Breast epithelium (tissue), 4 donors: ENCODE measurements at places on chromosomes 7 and 10. TPM values are rescaled to one million over a fixed set of nuclear protein-coding genes. Genes with fewer than 3 reads are reported as not detected.
A peak's percentile ranks its signal among the peaks of the same experiment; 100 is the strongest.

GRCh38 chr7:36958111-36958733 is 233.9 kb upstream of the AOAH start:
- no peaks in the 10 kb centered on the region for H3K27me3 ChIP-seq
- H3K27ac ChIP-seq: no peak overlapping the region
- H3K4me1 ChIP-seq: no peaks in the 10 kb centered on the region
- DNase-seq: no peak

GRCh38 chr7:151312831-151313809 is 28.5 kb upstream of the NUB1 start:
- no peaks in the 10 kb centered on the region for H3K36me3 ChIP-seq
- H3K4me1 ChIP-seq: no peaks in the 10 kb centered on the region
- H3K4me3 ChIP-seq: no peak overlapping the region
- no peak overlapping the region for H3K27ac ChIP-seq
- no peaks in the 10 kb centered on the region for H3K27me3 ChIP-seq

DNA sequence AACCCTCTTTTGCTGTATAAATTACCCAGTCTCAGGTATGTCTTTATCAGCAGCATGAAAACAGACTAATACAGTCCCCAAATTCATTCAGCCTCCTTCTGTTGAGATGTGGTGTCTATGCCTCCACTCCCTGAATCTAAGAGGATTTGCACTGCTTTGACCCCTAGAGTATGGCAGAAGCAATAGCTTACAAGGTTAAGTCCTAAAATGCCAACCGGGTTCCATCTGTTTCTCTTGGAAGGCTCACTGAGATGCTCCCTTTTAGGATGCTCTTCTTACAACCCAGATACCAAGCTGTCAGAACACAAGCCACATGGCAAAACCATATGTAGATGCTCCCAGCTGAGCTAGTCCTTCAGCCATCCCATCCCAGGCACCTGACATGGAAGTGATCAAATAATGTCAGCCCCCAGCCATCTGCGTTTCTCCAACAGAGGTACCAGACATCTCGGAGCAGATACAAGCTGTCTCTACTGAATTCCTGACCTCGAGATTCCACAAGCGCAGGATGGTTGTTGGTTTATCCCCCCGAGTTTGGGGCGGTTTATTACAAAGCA is 20.2 kb downstream of the CALN1 start:
- no peaks in the 10 kb centered on the region for H3K4me1 ChIP-seq
- no peaks in the 10 kb centered on the region for H3K36me3 ChIP-seq
- no peak for DNase-seq

- H3K27me3 ChIP-seq: no peaks in the 10 kb centered on the region
- no peaks in the 10 kb centered on the region for H3K4me1 ChIP-seq
- H3K4me3 ChIP-seq: no peak overlapping the region
Measured at GRCh38 chr10:88256013-88256680, 327.0 kb downstream of the RNLS start.

DNA sequence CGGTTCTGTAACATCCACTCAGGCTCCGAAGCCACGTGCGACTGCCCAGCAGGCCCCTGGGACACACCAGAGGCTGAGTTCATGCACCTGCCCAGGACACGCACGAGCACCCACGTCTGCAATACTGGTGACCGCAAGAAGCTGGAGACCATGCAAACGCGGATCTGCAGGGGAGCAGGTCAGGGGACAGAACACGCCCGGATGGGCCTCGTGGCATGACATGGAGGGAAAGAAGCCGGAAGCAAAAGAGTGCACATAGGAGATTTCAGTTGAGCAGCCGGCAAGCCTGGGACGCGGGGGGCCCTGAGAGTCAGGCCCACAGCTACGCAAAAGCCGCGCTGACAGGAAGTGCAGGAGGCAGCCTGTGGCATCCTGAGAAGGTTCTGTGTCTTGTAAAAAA is 73.7 kb downstream of the FOXL3 start:
- no peaks in the 10 kb centered on the region for H3K4me1 ChIP-seq
- no peaks in the 10 kb centered on the region for H3K36me3 ChIP-seq
- no peak overlapping the region for H3K4me3 ChIP-seq
- DNase-seq: no peak
- no peak overlapping the region for H3K27ac ChIP-seq

GRCh38 chr10:110648692-110649346 is 4.7 kb downstream of the RBM20 start:
- H3K36me3 ChIP-seq: no peaks in the 10 kb centered on the region
- H3K27ac ChIP-seq: no peak overlapping the region
- H3K27me3 ChIP-seq: peaks cover 28% of the 10 kb centered on the region
- H3K4me1 ChIP-seq: peaks cover 5% of the 10 kb centered on the region
- no peak for DNase-seq

Gene ANKRD1
- 0.66 TPM for total RNA-seq

DNA sequence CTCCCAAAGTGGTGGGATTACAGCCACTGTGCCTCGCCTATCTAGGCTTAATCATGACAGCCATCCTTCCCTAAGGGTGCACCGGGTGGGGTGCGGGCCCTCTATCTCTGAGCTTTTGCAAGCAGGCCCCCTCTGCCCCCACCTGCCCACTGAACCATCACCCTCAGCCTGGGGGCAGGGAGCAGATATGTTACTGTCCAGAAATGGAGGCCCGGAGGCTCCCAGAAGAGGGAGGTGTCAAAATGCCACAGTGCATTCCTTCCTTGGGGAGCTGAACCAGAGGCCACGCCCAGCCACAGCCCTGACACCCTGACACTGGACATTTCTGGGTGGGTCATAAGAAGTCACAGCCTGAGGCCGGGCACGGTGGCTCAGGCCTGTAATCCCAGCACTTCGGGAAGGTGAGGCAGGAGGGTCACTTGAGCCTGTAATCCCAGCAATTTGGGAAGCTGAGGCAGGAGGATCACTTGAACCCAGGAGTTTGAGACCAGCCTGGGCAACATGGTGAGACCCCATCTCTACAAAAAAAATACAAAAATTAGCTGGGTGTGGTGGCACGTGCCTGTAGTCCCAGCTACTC is 129.8 kb upstream of the TNRC18 start:
- no peak overlapping the region for H3K4me3 ChIP-seq
- no peaks in the 10 kb centered on the region for H3K36me3 ChIP-seq
- H3K27me3 ChIP-seq: no peaks in the 10 kb centered on the region
- no peak for DNase-seq

- peak overlapping the region; percentile 74 for H3K27ac ChIP-seq
- H3K27me3 ChIP-seq: no peaks in the 10 kb centered on the region
- H3K4me1 ChIP-seq: peaks cover 17% of the 10 kb centered on the region
- no peak overlapping the region for H3K4me3 ChIP-seq
- DNase-seq: no peak
Measured at GRCh38 chr7:29865526-29865925, 59.2 kb downstream of the WIPF3 start.
